ENCODE measurements at places on chromosomes 3 and 15.

DNA sequence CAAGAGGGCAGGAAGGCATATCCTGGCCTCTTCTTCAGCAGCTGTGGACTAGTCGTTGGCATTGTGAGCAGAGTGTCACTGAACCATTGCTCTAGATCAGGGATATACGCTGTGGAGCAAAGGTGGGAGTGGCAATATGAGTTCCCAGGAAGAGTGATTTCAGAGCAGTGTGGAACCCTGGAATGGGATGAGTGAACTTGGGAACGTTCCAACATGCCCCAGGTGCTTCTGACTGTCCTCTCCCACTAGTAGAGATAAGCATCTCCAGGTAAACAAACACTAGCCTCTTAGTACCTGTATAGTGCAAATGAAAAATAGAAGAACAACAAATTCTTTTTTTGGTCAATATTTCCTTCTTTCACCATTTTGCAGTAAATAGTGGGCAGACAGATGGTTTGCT, 123.6 kb upstream of the VEPH1 start:
- no peak for DNase-seq

GRCh38 chr3:168512802-168513201, 417.1 kb upstream of the GOLIM4 start:
- no peak for DNase-seq

DNA sequence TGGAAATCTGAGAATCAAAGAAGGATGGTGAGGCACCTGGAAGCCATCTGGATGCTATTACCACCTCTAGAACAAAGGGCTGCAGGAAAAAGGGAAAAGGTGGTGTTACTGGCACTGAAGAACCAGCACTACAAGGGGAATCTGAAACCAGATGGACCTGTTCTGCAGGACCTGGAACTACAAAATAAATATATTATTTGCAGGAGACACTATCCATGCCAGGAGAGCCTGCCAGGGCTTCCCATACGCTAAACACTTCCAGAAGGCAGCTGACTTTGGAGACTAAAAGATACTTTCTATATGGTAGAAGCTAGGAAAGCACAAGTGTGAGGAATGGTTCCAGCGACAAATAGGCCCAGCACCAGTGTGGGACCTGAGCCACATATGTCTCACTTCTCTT, 83.4 kb upstream of the POU1F1 start:
- no peak for DNase-seq

- DNase-seq = no peak
Observed at GRCh38 chr3:33426068-33426467, 14.1 kb downstream of the UBP1 start.

- DNase-seq = no peak
Observed at GRCh38 chr15:88242586-88243555, 13.7 kb downstream of the NTRK3 start.

DNA sequence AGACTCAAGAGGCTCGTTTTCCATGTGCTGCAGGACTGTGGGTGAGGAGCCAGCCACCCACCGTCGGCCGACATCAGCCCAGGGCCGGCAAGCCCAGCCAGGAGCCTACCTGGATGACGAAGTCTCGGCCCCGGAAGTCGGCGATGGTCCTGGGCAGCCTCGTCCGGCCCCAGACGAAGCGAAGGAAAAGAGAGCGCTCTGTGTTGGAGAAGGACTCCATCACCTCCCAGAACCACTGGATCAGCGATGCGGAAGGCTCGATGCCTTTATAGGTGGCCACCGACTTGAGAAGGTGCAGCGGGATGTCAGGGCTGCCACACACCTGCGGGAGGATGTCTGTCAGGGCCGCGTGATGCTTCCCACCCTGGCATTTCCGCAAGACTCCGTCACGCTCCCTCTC, 13.8 kb upstream of the OCA2 start:
- DNase-seq = no peak

- DNase-seq = no peak
Observed at GRCh38 chr3:32334675-32335074, 57.0 kb upstream of the CMTM7 start.

GRCh38 chr3:169356284-169356955, 307.1 kb downstream of the MECOM start:
- no peak for DNase-seq

GRCh38 chr15:64781299-64781698, 5.9 kb upstream of the RBPMS2 start:
- DNase-seq = no peak

- DNase-seq = no peak
Observed at GRCh38 chr3:170154569-170155143, 26.9 kb downstream of the PHC3 start.

- no peak for DNase-seq
Observed at GRCh38 chr3:19457449-19457848, 309.1 kb downstream of the KCNH8 start.

- no peak for DNase-seq
Observed at GRCh38 chr15:71899674-71900073, 89.3 kb downstream of the NR2E3 start.

DNA sequence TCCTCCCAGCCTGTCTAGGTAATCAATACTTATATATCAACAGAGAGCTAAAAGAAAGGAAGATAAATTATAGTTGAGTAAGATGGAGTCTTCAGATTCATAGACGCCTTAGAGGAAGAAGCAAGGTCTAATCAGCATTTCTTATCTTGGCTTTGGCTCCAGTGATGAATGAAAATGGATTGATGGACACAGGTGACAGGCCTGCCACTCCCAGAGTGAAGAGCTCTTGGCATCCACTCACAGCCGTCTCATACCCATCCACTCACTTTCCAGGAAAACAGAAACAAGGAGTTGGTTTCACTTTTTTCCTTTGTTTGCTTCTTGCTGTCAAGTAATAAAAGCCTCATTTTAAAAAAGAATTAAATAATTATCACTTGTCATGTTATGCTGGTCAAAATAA, 168.2 kb downstream of the MFSD1 start:
- DNase-seq = no peak

- DNase-seq = peak; percentile 61
Observed at GRCh38 chr15:77461486-77461885, 40.8 kb downstream of the HMG20A start.

DNA sequence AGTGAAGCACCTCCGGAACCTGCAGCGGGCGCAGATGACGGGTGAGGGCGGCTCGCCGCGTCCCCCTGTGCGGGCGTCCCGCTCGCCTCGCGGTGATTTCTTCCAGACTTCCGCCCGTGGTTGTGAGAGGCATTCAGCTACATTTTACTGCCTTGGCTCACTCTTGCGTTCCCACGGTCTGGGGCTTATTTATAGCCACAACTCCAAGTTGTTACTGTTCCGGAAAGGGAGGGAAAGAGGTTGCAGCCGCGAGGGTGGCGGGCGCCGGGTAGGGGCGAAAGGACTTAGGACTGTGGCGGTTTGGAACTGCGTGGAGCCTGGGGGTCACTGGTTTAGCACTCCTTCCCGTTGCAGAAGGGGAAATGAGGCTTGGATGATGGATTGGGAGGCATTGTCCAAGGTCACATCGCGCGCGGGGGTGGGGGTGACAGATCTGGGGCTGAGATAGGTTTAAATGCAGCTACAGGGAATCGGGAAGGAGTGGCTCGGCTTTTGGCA, 1.1 kb downstream of the HES1 start:
- peak; percentile 81 for DNase-seq

DNA sequence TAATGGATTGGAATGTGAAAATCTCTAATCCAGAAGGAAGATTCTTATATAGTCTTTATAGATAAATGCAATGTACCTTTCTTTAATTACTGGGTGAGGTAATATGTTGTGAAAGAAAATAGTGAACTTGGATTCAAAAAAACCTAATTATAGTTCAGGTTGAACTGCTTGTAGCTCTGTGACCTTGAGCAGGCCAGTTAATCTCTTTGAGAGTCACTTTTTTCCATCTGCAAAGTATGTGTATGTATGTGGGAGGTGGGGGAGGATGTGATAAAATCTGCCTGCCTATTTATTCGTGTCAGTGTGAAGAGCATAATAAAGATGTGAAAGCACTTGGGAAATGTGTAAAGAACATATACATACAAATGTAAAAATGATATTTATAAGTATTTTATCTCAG, 34.4 kb downstream of the GLCE start:
- no peak for DNase-seq

- no peak for DNase-seq
Observed at GRCh38 chr3:112084980-112085705, 1.0 kb upstream of the C3orf52 start.

DNA sequence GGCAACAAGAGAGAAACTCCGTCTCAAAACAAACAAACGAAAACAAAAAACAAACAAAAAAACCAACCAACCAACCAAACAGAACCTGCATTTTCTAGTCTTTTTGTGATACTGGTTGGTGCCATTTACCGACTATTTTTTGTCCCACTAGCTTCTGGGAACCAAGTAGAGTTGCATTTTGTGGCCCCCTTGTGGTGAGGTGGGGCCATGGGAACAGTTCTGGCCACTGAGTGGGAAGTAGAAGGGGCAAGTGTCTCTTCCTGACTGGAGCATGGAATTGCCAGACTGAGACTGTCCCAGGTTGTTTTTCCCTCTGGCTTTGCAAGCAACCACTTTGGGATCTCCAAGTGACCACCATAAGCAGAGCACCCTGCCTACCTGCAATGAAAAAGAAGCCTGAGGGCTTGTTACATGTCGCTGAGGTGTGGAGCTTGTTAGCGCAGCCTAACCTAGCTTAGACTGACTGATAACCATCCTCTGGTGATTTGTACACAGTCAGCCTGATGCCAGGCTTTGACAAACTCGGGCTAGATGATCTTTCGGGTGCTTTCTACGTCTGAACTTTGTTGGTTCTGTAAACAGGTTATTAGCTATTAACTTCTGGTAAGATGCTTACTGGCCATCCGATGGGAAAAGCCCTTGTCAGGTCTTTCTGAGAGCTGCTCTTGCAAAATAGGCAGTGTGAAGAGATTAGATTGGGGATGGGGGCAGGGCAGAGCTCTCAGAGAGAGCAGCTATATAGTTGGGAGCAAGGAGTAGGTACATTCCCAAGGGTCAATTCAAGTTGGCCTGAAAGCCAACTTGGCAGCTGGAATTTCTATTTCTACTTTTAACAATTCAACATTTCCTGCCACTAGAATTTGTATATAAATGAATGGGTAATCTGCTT, 172.2 kb downstream of the SSR3 start:
- peak; percentile 45 for DNase-seq

DNA sequence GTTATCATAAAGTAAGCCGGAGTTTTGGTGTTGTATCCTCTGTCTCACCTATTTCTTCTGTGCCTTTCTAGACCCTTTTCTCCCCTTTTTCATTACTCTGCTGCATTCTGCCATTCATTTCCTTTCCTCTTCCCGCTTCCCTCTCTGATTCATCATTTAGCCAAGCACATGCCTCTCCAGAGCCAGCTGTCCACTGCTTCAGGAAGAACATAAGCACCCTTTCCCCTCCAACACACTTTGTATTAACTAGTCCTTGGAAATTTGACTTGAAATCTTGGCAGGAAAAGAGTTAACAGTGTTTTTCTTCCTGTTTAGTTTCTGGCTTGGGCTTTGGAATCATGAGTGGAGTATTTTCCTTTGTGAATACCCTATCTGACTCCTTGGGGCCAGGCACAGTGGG, 9.7 kb downstream of the APH1B start:
- DNase-seq = peak; percentile 36

DNA sequence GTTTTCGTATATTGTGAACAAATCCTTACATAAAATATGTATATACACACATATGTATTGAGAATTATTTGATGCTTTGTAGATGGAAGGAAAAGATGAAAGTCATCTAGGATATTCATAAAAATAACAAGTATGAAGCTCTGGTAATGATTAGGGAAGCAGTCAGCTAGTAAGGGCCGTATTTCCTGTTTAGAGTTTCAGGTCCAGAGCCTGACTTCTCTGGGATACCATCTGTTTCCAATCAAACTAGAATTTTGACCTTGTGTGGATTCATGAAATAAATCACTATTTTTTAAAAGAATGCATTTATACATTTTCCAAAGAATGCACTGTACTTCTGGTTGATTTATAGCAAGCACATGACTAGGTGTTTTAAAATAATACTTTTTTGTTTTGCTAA, 156.1 kb upstream of the CGNL1 start:
- DNase-seq = peak; percentile 92

GRCh38 chr3:184145111-184145524, 10.0 kb downstream of the EIF2B5 start:
- peak; percentile 70 for DNase-seq

- DNase-seq = peak; percentile 58
Observed at GRCh38 chr3:116836286-116836685, 126.7 kb downstream of the TUSC7 start.

- peak; percentile 52 for DNase-seq
Observed at GRCh38 chr3:159766563-159767185, 222.0 kb upstream of the IL12A start.

Measured in fibroblast of mammary gland (primary cell).